NCI-H1694 treated with DMSO at 0.1 percent for 48 hours (cell line): ENCODE measurements at places on chromosomes 16 and 17.

GRCh38 chr17:72590882-72591281 is 470.1 kb downstream of the SOX9 start:
- DNase-seq: no peak

DNA sequence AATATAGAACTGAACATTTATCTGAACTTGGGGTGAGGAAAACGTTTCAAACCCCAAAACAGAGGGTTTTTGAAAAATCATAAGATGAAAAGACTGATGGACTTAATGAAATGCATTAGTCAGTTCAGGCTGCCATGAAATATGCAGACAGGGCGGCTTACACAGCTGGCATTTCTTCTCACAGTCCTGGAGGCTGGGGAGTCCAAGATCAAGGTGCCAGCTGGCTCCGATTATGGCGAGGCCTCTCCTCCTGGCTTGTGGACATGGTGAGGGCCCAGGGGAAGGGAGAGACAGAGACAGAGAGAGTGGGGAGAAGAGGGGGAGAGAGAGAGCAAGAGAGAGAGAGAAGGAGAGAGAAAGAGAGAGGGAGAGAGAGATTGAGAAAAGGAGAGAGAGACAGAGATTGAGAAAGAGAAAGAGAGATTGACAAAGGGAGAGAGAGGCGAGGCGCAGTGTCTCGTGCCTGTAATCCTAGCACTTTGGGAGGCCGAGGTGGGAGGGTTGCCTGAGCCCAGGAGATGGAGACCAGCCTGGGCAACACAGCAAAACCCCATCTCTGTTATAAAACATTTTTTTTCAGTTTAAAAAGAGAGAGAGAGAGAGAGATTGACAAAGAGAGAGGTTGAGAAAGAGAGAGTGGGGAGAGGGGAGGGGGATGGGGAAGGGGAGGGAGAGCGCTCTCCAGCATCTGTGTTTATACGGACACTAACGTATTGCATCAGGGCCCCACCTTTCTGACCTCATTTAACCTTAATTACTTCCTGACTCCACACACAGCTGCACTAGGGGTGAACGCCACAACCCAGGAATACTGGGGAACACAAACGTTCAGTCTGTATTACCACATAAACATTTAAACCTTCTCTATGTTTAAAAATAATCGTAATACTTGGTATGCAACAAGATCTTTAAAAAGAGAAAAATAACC is 24.6 kb upstream of the RPH3AL start:
- DNase-seq: peak; percentile 63

- DNase-seq: no peak
These were observed 365.4 kb downstream of the XYLT1 start for GRCh38 chr16:17105239-17105797.

- DNase-seq: peak; percentile 76
These were observed 6.8 kb upstream of the NOTUM start for GRCh38 chr17:81967533-81968395.

GRCh38 chr17:44272321-44272951 is 4.5 kb upstream of the SLC4A1 start:
- no peak for DNase-seq
